DMS 273 treated with DMSO at 0.1 percent for 48 hours (cell line): ENCODE measurements at places on chromosomes 6 and 20.

- DNase-seq: no peak
Measured at GRCh38 chr6:104522533-104522932, 337.2 kb downstream of the HACE1 start.

- DNase-seq: no peak
Measured at GRCh38 chr20:57223648-57224489, 42.6 kb downstream of the BMP7 start.

DNA sequence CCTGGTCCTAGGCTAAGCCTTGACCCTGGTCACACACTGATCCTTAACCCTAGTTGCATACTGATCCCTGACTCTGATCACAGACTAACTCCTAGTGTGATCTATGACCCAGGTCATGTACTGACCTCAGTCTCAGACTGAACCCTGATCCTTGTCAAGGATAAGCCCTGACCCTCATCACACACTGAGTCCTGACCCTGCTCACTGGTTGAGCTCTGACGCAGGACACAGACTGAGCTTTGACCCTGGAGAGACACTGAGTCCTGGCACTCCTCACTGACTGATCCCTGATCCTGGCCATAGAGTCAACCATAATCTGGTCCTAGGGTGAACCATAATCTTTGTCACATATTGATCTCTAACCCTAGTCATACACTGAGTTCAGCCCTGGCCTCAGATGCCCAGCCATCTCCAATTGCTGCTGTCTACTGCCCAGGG lies 37.9 kb downstream of the KCNB1 start:
- DNase-seq: no peak

DNA sequence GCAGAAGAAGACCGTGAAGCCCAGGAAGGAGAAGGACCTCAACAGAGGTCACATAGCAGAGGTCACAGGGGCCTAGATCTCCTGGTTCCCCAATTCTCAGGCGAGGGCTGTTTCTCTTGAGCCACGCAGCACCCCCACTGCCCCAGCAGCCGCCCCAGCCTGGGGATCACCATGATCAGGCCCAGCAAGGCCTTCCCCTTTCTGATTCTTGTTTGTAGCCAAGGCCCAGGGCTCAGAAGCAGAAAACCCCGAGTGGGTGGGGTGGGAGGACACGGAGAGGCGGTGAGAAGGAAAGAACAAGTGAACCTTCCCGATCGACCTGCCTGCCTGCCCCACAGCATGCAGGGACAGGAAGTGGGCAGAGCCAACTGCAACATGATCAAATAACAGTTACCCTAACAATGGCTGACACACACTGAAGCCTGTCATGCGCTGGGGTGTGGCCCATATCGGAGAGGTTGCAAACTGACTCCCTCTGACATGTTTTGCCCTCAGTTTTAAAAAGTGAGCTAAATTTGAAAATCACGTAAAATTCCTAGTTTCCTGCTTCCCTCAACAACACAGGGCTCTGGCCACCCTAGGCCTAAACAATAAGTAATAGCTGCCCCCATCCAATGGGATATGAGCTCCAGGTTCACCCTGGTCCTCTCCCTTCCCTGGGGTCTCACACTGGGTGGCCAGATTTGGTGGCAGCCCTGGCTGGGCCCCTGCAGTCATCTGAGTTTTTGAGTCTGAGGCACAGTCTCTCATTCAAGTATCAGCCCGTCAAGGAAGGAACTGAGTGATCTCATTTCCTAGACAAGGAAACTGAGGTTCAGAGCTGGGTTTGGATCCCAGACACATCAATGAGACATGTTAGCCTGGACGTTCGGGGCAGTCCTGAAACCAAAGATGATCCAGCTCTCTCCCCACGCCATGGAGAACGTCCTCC lies 6.5 kb downstream of the PEDS1 start:
- no peak for DNase-seq

- no peak for DNase-seq
Measured at GRCh38 chr6:82568290-82568993, 204.8 kb downstream of the TPBG start.

DNA sequence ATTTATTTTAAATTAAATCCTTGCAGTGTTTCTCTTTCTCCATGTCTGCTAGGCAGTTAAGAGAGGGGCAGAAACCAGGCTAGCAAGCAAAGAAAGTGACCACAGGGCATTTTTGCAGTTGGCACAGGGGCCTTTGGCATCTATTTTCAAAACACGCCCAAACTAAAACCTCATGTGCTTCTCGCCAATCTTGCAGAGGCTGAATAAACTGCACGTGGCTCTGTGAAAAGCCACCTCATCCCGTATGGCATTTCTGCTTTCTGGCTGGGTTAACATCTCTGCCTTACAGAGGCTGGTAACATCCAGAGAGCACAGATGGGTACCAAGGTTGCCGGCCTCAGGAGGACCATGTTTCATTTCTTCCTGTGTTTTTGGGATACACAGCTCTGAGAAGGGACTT lies 54.6 kb downstream of the GJA10 start:
- no peak for DNase-seq

- no peak for DNase-seq
Measured at GRCh38 chr6:26250698-26251044, 114.3 kb upstream of the BTN3A2 start.

- DNase-seq: no peak
Measured at GRCh38 chr6:52304983-52305390, 20.4 kb upstream of the MCM3 start.

DNA sequence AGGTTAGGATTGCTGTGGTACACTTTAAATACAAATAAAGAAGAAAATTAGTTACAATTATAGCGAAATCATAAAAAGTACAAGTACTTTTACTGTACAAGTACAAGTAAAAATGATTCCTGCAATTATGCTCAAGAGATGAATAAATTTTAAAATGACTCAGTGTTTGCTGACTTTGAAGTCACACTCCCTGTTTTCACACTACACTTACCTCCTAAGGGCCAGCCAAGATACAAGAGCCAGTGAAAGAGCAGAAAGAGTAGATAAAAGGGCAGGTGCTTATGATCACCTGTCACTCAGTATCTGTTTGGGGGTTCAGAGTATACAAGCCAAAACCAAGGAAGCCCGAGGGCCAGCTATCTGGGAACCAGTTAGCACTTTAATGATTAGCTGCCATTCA lies 41.0 kb upstream of the COL21A1 start:
- no peak for DNase-seq

GRCh38 chr6:131652472-131652871 lies 15.4 kb downstream of the ENPP3 start:
- no peak for DNase-seq

GRCh38 chr20:48626938-48627736 lies 200.7 kb downstream of the PREX1 start:
- no peak for DNase-seq

- DNase-seq: no peak
Measured at GRCh38 chr20:49657118-49657901, 56.4 kb downstream of the B4GALT5 start.

- DNase-seq: peak; percentile 29
Measured at GRCh38 chr6:33700391-33701050, 11.0 kb downstream of the UQCC2 start.

DNA sequence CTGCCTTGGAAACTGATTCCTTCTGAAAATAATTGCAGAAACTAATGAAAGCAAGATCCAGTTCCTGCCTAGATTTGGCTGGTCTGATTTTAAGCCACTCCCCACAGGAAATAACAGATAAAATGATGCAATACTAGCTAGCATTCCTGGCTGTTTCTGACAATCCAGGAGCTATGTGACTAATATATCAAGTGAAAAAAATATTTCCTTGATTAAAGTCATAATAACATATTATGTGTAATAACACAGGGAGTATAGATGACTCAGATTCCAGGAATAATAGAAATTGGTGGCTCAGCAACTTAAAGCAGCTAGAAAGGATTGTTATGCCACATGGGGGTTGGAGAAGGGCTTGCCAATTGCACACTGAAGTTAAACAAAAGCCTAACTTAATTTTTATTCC lies 182.7 kb upstream of the SALL4 start:
- DNase-seq: no peak

GRCh38 chr6:153503810-153504209 lies 372.7 kb upstream of the RGS17 start:
- no peak for DNase-seq

DNA sequence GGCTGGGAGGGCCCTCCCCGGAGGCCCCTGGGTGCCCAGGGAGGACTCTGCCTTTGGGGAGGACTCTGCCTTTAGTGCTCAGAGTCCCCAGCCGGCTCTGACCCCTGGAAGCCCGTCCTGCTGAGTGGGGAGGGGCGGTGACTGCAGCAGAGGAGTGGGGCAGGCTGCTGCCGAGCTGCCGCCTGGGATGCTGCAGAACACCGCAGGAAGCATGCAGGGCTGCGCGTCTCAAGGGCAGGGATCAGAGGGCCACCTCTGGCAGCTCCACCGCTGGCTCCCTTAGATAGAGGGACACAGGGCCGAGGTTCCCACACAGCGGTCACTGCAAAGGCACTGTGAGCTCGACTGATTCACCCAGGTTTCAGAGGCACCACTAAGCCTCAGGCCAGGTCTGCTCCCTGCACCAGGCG lies 82.2 kb upstream of the GATA5 start:
- no peak for DNase-seq

DNA sequence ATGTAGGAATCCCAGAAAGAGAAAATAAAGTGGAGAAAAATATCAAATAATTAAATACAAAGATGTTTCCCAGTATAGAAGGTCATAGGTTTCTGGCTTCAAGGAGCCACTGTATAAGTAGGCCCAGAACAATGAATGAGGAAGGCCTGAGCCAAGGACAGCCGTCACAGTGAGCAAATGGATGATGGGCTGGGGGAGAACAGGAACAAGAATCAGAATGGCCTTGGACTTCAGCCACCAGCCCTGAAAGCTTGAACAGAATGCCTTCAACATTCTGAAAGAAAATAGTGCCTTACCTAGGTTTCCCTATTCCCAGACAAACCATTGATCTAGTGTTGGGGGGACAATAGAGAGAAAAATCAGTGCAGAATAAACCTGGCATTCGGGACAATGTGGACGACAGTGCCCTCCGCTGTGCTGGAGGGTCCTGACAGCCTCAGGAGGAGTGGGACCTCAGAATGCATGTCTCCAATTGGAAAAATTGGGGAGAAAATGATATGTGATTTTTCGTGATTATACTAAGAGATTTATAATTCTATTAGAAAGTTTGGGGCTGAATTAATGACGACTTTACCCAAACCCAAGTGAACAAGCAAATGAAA lies 333.9 kb upstream of the AGPAT4 start:
- DNase-seq: no peak

- no peak for DNase-seq
Measured at GRCh38 chr6:33377171-33377570, 14.5 kb upstream of the KIFC1 start.

- no peak for DNase-seq
Measured at GRCh38 chr6:94045099-94045829, 625.9 kb upstream of the EPHA7 start.

GRCh38 chr6:17156112-17156921 lies 54.5 kb downstream of the STMND1 start:
- DNase-seq: peak; percentile 33

- no peak for DNase-seq
Measured at GRCh38 chr6:132205946-132206345, 195.3 kb downstream of the MOXD1 start.

- no peak for DNase-seq
Measured at GRCh38 chr20:57772349-57772964, 62.6 kb upstream of the PMEPA1 start.

DNA sequence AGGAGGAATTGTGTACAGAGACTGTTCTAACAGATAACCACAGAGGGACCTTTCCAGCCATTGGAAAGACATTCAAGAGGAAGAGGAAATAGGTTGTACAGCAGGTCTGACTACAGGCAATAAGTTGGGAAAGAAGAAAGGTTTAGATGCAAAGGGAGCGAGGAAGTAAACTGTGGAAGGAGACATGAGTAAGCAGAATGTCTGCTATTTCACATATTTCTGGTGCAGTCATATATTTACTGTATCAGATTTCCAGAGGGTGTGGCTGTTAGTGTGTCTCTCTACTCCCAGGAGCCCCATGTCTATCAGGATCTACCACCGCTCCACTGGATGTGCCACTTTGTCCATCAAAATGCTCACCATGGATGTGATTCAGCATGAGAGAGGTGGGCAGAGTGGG lies 25.9 kb downstream of the MRS2 start:
- DNase-seq: no peak

DNA sequence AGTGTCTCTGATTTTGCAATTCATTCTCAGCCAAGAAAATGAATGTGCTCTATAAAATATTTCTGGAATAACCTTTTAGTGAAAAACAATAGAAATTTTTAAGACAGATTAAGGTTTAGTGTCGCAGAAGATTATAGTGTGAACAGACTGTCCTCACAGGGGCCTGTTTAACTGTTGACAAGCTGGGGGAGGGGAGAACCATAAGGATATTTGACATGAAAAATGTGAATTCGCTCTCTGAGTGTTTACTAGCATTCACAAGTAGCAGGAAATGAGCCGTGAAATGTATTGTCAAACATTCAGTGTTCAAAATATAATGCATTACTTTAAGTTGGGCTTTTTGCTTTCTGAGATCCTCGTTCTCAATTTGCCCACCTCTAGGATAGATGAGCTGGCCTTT lies 134.8 kb upstream of the TSHZ2 start:
- no peak for DNase-seq

- DNase-seq: no peak
Measured at GRCh38 chr20:56430957-56431356, 18.9 kb downstream of the CASS4 start.

GRCh38 chr6:19713411-19713810 lies 123.8 kb upstream of the ID4 start:
- no peak for DNase-seq

GRCh38 chr6:28910901-28911690 lies 12.7 kb downstream of the TRIM27 start:
- DNase-seq: no peak

- no peak for DNase-seq
Measured at GRCh38 chr6:129551486-129551885, 158.5 kb downstream of the ARHGAP18 start.

GRCh38 chr6:32369660-32370059 lies 2.0 kb downstream of the TSBP1 start:
- no peak for DNase-seq

DNA sequence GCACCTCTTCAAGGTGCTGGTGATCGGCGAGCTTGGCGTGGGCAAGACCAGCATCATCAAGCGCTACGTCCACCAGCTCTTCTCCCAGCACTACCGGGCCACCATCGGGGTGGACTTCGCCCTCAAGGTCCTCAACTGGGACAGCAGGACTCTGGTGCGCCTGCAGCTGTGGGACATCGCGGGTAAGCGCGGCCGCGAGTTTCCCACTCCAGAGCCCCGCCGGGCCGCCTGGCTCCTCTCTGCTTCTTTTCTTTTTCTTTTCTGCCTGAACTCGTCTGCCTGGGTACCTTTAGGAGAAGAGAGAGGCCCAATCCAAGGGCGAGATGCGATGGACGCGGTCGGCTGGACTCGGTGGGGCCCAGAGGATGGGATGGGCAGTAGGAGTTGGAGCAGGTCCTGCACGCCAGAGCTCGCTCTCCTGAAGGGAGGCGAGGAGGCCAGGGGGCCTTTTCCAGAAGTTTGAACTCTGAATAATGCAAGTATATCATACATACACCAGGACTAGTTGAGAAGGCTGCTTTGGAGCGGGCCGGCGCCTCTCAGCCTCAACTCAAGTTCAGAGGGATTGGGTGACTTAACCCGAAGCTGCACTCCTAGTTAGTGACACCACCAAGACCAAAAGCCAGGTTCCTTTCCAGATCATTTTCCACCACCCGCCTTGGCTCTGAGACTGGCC lies 445 bp downstream of the RAB32 start:
- DNase-seq: no peak

- DNase-seq: no peak
Measured at GRCh38 chr6:136823128-136823660, 802 bp downstream of the PEX7 start.
